Right cardiac atrium (tissue), 5 donors: ENCODE measurements at places on chromosomes 5 and 9. TPM values are rescaled to one million over a fixed set of nuclear protein-coding genes. Genes with fewer than 3 reads are reported as not detected.

FBLL1 gene
- total RNA-seq: not detected

SLC4A9 gene
- total RNA-seq: 0.26 TPM

GNAQ gene
- total RNA-seq: 18.1 TPM

TMEM252 gene
- not detected for total RNA-seq

ARHGEF37 gene
- total RNA-seq: 20.6 TPM

SMIM3 gene
- 21.2 TPM for total RNA-seq

AHRR gene
- 2.8 TPM for total RNA-seq

SLC6A19 gene
- not detected for total RNA-seq

PCDHGA6 gene
- 4.9 TPM for total RNA-seq

SLC6A3 gene
- not detected for total RNA-seq

PDCD1LG2 gene
- 3.3 TPM for total RNA-seq

DRD1 gene
- total RNA-seq: not detected

PCDHB2 gene
- 1.4 TPM for total RNA-seq

NKD2 gene
- 3.6 TPM for total RNA-seq

PCDHGB5 gene
- 7.0 TPM for total RNA-seq

PHYHD1 gene
- total RNA-seq: 37.2 TPM

RUSC2 gene
- 41.4 TPM for total RNA-seq

MARVELD2 gene
- 1.8 TPM for total RNA-seq

CDH18 gene
- total RNA-seq: not detected

CARTPT gene
- total RNA-seq: 0.34 TPM

CCL28 gene
- total RNA-seq: 0.58 TPM

GABBR2 gene
- not detected for total RNA-seq

TXNDC8 gene
- not detected for total RNA-seq

C6 gene
- total RNA-seq: 322 TPM

FREM1 gene
- 6.7 TPM for total RNA-seq

CATSPER3 gene
- 0.59 TPM for total RNA-seq

UBLCP1 gene
- 19.9 TPM for total RNA-seq

PLAC8L1 gene
- total RNA-seq: not detected

TMEM8B gene
- 21.0 TPM for total RNA-seq

BASP1 gene
- total RNA-seq: 9.2 TPM

LHX3 gene
- total RNA-seq: not detected

HTR1A gene
- not detected for total RNA-seq

LCN15 gene
- 1.3 TPM for total RNA-seq

GHR gene
- 20.7 TPM for total RNA-seq

HSPB3 gene
- total RNA-seq: 392 TPM

RNF183 gene
- not detected for total RNA-seq

LCN1 gene
- not detected for total RNA-seq

GABRA1 gene
- not detected for total RNA-seq
